ENCODE measurements at places on chromosomes 13 and 19.

DNA sequence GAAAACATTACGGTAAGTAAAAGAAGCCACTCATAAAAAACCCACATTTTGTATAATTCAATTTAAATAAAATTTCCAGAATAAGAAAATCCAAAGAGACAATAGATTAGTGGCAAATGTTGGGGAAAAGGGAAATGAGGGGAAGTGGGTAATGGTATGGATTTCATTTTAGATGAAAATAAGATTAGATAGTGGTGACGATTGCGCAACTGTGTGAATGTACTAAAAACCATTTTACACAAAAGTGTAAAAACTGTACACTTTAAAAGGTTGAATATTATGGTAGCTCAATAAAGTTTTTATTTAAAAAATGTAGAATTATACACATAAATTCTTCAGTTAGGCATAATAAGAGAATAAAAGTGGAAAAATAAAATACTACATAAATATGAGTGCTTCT lies 3.7 kb downstream of the MBD3L1 start:
- no peak for DNase-seq

DNA sequence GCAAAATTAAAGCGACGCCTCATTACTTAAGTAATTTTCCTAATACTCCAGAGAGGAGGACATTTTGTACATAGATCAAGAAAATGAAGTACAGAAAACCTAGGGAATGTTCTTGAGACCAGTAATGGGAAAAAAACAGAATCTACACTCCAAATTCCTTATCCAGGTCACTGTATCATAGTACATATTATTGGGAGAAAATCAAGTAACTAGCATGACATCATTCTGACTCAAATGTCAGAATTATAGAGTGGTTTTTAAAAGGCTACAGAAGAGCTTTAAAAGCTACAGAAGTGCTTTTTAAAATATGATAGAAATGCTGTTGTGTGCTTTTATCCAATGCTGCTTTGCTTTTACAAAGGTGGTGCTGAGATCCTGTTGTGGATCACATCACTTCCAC lies 86.3 kb upstream of the SLC15A1 start:
- no peak for DNase-seq

- no peak for DNase-seq
Observed at GRCh38 chr19:42051166-42052115, 18.6 kb downstream of the GRIK5 start.

DNA sequence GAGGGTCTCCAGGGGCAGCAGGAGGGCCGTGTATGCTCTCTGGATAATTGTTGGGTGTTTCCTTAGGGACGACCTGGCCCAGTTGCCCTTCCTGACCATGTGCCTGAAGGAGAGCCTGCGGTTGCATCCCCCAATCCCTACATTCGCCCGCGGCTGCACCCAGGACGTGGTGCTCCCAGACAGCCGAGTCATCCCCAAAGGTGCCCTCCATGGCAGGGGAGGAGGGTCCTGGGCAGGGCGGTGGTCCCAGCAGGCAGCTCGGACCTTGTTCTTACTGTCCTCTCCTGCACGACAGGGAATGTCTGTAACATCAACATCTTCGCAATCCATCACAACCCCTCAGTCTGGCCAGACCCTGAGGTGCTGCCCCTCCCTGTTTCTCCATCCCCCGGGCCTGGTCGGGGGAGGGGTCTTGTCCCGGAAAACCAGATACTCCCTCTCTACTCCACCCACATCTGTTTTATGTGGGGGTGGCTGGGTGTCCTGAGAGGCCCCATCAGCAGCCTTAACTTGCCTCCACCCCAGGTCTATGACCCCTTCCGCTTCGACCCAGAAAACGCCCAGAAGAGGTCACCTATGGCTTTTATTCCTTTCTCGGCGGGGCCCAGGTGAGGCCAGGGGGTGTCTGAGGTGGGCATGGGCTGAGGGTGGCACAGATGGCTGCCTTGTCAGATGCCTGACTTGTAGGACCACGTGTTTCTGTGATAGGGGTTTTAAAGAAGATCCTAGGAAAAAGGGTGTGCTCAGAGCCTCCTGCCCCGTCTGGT lies 12.3 kb upstream of the CYP4F3 start:
- no peak for DNase-seq

- DNase-seq = no peak
Observed at GRCh38 chr13:80361883-80362327, 21.0 kb upstream of the SPRY2 start.

GRCh38 chr19:33133438-33134031 lies 1.6 kb downstream of the WDR88 start:
- DNase-seq = no peak

GRCh38 chr19:42421101-42421500 lies 6.1 kb downstream of the LIPE start:
- no peak for DNase-seq

GRCh38 chr19:7832781-7833180 lies 2.8 kb downstream of the EVI5L start:
- DNase-seq = no peak

GRCh38 chr13:25930653-25931052 lies 121.2 kb downstream of the SHISA2 start:
- no peak for DNase-seq

GRCh38 chr19:48631225-48631624 lies 6.0 kb downstream of the DBP start:
- DNase-seq = no peak

- peak; percentile 97 for DNase-seq
Observed at GRCh38 chr19:53537521-53538377, at the start of gene ZNF331. ZNF331 (plus strand) TSS chr19:53538145; CDS start chr19:53569377, 31,232 bp downstream.

- no peak for DNase-seq
Observed at GRCh38 chr13:31320946-31321345, 121.2 kb downstream of the B3GLCT start.

- DNase-seq = no peak
Observed at GRCh38 chr13:28048768-28049167, 51.6 kb downstream of the FLT3 start.

GRCh38 chr13:76885203-76886004 lies 801 bp downstream of the KCTD12 start:
- DNase-seq = peak; percentile 56

DNA sequence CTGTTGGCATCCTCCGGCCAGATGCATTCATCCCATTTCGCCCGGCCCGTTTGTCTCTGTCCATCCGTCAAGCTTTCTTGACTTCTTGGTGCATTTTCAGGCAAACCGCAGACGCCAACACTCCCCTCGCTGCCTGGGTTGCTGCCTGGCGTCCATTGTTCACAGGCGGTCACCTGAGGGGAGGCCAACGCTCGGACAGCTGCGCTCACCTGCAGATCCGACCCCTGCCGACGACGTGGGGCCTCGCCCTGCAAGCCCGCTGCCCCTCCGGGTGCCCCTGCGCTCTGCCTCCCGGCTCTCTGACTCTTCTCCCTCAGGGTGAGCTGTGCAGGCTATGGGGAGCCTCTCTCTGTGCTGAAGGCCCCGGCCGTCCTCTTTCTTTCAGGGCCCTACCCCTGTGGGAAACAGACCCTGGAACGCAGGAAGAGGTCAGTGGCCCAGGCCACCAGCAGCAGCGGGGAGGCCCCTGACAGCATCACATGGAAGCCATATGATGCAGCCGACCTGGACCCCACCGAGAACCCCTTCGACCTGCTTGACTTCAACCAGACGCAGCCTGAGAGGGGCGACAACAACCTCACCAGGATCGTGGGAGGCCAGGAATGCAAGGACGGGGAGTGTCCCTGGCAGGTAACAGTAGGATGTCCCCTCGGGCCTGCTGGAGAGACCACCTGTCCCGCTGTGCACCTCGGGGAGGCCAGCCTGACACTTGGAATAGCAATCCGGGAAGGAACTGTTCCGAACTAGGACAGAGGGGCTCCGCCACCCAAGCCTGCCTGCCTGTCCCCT lies 14.8 kb upstream of the PROZ start:
- no peak for DNase-seq

- DNase-seq = no peak
Observed at GRCh38 chr13:85785205-85785604, 14.0 kb downstream of the SLITRK6 start.

- no peak for DNase-seq
Observed at GRCh38 chr13:28094306-28094705, 6.1 kb downstream of the FLT3 start.

GRCh38 chr13:106660746-106661625 lies 93.0 kb upstream of the ARGLU1 start:
- no peak for DNase-seq

DNA sequence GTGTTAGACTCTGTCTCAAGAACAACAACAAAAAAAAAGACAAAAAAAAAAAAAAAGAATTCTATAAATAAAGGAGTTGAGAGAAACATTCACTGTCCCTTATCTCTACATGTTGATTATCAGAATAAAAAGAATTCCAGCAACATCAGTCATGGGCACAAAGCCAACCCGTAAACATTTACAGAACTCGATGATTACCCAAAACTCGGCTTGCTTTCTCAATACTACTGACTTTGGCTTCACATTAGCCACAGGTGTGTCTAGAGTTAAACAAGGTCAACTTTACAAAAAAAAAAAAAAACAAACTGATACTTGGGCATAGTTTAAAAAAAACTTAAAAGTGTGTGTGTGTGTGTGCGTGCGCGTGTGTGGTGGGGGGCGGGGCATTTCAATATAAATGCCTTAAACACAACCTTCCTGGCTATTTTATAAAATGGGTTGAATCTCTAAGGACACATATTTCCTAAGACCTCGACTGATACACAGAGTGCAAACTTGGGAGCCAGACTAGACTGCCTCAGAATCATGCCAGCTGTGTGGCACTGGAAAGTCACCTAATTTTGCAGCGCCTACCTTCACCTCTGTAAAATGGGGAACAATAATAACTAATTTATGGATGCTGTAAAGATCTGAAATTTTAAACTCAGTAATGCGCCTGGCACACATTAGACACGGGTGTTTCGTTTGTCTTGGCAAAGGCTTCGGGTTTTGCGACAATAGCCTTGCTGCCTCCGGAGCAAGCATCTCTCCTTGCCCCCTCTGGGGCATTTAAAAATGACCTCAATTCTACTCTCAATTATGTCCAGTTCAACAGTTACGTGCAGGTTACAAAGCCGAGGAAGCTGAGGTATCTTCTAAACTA lies 922 bp downstream of the EBPL start:
- no peak for DNase-seq

- no peak for DNase-seq
Observed at GRCh38 chr13:39766464-39767158, 111.1 kb downstream of the COG6 start.

DNA sequence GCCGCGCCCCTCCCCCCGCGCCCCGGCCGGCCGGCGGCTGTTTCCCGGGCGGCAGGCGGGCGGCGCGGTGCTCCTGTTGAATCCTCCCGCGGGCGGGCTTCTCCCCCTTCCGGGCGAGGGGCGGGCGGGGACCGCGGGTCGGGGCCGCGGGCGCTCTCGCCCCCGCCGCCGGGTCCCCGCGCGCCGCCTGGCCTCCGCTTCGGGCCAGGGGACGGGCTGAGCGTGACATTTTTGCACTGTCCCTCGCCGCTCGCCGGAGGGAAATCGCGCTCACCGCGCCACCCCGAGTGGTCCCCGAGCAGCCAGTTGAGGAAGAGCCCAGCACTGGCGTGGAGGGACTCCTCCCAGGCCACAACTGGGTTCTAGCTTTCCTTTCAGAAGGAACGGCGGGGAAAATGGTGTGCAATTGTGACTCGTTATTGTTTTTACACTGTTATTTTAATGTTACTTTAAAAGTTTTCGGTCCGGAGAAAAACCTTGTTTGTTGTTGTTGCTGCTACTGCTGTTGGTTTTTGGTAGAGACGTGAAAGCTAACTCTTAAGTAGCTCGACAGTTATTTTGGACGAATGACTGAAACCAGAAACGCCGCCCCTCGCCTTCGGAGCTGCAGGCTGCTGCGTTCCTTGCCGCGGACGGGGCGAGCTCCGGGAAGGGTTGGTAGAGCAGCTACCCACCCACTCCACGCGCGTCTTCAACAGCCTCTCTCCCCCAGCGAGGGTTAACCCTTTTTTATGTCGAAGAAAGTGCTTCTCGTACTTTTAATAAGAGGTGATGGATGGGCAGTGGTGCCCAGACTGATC lies 959 bp downstream of the PDS5B start:
- peak; percentile 51 for DNase-seq

DNA sequence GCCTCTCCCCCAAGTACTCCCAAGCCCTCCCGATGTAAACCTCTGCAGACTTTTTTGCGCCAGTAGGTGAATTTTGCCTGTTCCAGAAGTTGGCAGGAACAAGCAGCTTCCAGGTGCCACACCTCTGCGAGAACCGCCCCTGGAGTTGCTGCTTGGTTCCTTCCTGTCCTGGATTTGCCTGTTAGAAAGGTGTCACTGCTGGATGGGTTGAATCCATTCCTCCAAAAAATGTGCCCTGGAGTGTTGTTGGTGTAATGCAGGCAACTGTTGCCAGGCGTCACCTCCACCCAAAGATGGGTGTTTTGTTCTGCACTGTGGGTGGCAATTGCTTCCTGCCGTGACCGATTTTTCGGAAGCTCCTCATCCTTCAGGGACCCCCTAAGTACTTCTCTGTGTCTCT lies 5.7 kb downstream of the PGPEP1 start:
- no peak for DNase-seq

DNA sequence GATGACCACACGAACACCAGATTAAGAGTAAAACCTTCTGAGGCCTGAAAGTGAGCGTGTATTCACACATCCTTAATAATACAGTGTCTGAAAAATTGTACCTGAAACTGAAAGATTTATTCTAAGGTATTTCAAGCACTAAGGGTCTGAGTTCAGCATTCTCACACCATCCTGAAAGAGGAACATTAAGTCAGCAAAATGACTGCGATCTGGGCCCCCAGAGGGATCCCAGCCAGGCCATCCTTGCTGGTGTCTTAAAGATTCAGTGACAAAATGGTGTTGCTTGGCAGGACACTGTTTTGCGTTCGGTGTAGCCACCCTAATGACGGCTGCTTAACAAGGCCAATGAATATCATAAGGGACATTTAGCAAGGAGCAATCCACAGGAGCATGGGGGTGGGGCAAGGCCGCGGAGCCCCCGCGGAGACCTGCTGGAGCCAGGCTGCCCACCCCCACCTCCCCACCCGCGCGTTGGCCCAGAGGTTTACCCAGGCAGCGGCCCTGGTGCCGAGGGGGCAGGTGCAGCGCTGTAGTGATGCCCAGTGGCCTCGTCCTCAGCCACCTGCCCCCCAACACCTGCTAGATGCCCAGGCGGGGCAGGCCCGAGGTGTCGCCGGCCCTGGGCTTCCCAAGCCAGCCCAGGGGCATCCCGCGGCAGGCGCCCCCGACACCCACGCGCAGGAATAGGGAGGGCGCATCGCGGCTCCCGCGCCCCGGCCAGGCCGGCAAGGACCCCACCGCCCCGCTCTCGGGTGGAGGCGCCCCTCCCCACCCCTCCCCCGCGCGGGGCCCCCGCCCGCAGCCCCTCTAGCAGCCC lies 742 bp downstream of the NALCN start:
- DNase-seq = no peak

DNA sequence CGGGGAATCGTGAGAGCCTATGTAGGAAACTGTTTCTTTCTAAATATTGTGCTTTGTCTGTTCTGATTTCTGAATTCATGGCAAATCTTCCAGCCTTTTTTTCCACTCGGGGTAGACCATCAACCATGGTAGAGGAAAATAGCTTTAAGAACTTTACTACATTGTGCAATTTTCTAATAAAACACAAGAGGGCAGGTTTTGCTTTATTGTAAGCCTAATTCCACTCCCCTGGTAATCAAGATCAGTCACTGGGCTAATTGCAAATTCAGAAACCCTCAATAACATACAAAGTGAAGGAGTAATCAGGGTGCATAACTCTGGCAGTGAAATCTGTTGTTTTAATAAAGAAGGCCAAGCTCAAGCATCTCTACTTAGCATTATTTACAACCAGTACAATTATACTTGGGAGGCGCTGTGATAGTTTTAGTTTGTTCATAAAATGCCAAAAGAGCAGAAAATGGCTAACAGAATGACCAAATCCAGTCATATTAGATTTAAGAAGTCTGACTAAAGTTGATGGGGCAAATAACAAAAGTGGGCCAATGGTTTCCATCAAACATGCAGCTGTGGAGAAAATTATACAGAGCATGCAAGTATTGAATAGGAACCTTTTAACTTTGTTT lies 43.8 kb downstream of the DCT start:
- DNase-seq = peak; percentile 44

- DNase-seq = no peak
Observed at GRCh38 chr13:43159026-43159461, 135.7 kb downstream of the DNAJC15 start.
